ENCODE measurements at places on chromosomes 4 and X. TPM values are rescaled to one million over a fixed set of nuclear protein-coding genes. Genes with fewer than 3 reads are reported as not detected.

Gene MAGEA11
- not detected for total RNA-seq

Gene PDGFC
- 4.7 TPM for total RNA-seq

Gene C4orf17
- total RNA-seq, result not detected

Gene KLHL4
- 0.22 TPM for total RNA-seq

Gene TMPRSS11E
- not detected for total RNA-seq

Gene MAP3K15
- 2.0 TPM for total RNA-seq

Gene LNX1
- 0.43 TPM for total RNA-seq

All from neural progenitor cell (in vitro differentiated cells).